ENCODE measurements at places on chromosomes 7 and 10.
A peak's percentile ranks its signal among the peaks of the same experiment; 100 is the strongest.

GRCh38 chr7:34497153-34497777 is 160.8 kb upstream of the NPSR1 start:
- no peak for DNase-seq

DNA sequence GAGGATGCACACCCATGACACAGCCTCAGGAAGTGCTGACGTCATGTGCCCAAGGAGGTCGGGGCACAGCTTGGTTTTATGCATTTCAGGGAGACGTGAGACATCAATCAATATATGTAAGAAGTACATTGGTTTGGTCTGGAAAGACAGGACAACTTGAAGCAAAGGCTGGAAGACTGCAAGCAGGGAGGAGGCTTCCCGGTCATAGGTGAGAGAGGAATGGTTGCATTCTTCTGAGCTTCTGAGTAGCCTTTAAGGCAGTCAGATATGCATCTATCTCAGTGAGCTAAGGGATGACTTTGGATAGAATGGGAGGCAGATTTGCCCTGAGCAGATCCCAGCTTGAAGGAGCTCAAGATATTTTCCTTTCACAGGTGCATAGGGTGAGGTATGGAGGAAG is 349.5 kb downstream of the TYW1 start:
- DNase-seq: no peak

DNA sequence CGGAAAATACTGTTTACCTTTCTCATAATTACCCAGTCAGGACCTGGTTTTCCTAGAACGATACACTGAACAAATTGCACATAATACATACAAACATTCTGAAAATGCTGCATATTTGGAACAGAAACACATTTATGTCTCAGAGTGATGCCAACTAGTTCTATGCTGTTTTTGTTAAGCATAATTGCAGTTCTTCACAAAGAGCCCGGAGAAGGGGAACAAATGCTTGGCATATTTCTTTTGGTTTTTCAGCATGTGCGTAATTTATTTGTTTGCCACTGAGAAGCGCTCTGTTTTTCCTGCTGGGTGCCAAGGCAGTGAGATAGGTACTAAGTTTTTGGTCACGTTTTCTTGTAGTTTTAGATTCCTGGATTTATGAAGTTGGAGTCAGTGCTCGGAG is 181.0 kb upstream of the MDFIC start:
- DNase-seq: no peak

DNA sequence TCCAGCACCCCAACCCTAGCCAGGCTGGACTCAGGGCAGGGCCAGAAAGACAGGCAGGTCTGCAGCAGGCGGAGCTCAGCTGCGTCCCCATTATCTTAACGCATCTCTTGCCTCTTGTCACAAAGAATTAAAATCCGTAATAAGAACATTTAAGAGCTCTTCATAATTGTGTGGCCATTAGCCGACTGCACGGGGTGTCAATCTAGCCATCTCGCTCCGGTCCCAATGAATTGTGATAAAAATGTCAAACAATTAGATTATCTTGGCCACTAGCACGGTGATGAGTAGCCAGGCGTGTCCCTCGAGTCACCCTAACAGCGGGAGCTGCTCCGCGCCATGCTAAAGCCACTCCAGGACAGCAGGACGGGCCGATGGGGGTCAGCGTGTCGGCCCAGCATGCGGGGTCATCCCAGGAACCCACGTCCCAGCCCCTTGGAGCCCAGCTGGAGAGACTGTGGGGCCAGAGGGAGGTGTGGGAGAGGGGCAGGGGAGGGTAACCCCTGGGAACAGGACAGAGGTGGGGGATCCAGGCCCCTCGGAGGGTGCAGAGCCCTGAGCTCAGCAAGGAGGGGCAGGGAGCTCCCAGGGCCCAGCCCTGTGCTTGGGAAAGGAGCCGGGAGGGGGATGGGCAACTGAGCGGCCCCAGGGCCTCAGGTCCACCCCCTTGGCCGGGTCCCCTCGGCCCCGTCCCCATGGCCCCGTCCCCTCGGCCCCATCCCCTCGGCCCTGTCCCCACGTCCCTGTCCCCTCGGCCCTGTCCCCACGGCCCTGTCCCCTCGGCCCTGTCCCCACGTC is 17.7 kb upstream of the NKX6-2 start:
- no peak for DNase-seq

DNA sequence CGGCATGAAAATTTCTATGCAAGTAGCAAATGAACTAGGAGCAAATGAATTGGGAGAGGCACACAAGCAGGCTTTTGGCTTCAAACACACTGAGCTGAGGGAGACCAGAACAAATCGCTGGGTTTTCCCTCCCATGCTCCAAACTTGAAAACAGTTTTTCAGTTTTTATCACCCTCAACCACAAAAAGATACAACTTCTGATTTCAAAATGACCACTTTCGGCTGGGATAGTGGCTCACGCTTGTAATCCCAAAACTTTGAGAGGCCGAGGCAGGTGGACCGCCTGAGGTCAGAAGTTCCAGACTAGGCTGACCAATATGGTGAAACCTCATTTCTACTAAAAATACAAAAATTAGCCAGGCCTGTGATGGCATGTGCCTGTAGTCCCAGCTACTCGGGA is 9.0 kb upstream of the CHUK start:
- peak; percentile 38 for DNase-seq

DNA sequence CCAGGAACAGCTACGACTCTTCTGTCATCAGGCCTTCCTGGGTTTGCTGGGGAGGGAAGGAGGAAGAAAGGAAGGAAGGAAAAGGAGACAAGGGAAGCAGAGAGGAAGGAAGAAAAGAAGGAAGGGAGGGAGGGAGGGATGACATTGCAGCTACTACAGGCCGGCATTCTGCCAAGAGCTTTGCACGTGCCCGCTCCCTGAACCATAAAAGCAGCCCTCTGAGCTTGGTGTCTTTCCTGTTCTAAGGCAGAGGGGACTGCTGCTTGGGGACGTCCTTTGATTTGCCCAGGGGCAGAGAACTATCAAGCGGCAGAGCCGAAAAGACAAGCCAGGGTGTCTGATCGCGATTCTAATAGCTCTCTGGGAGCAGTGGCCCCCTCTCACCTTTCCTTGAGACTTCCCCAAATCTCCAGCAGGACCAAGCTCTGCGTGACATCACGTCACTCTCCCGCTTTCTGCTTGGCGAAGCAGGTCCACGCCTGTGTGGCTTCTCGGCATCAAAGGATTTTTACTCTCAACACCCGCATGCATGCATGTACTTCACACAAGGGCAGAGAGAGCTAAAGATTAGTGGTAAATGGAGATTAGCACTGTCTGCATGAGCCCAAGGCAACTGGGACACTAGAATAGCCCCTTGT is 167.8 kb upstream of the AUTS2 start:
- no peak for DNase-seq

GRCh38 chr10:3897156-3897555 is 112.1 kb upstream of the KLF6 start:
- DNase-seq: no peak

DNA sequence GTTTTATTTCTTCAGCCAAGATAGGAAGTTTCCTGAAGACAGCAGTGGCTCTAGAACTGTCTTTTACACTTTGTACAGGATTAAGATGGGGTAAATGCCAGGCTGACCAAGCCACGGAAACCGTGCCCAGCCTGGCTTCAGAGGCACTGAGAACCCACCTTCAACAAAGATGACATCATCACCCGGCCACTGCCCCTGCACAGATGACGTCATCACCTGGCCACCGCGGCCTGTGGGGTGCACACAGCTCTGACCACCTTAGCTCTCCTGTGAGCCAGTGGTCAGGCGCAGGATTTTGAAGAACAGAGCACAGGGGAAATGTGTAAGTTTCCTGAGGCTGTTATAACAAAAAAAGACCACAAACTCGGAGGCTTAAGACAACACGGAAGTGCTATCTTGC is 486.4 kb upstream of the MKI67 start:
- no peak for DNase-seq

DNA sequence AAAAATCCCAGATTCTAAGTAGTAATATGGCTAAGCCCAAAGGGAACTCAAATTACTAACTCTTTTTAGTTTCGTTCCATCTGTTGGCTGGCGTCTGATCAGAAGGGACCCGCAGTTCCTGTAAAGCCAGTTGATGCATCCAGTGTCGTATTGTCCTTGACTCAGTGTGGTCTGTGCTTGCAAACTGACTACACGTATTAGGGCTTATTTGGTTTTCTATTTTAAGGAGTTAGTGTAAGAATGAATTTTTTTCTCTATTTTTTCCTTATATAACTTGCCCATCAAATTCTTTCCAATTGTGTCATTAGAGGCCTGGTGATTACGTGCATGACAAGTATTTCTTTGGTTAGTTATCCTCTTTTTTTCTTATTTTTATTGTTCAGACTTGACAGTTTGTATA is 9.7 kb downstream of the ABCA13 start:
- no peak for DNase-seq

DNA sequence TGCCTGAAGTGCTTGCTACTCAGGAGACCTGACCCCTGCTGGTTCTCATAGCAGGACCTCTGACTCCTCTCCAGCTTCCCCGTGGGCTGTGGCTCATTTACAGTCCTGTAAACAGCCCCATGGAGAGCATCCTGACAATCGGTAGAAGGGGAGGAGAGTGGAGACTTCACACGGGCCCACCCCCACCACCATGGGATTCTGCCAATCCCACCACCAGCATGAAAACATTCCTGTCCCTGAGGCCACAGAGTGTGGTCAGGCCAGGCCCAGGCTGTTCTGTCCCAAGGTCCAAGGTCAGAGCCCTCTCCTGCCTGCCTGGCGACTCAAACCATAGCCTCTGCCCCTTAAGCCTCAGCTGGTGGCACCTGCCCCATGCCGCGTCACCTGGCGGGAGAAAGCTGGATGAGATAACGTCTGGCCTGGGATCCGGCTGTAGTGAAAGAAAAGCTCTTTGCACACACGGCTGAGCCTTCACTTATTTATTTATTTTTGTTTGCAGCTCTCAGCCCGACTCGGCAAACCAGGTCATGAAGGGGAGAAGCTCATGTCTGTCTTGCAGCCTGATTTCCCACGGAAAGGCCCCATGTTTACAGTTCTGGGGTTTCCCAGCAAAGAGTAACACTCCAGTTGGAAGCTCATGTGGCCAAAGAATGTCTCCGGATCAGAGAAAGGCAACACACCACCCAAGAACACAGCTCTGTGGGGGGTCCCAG is 293.6 kb upstream of the ZMIZ1 start:
- no peak for DNase-seq

GRCh38 chr7:1539882-1540775 is 9.6 kb downstream of the MAFK start:
- no peak for DNase-seq

DNA sequence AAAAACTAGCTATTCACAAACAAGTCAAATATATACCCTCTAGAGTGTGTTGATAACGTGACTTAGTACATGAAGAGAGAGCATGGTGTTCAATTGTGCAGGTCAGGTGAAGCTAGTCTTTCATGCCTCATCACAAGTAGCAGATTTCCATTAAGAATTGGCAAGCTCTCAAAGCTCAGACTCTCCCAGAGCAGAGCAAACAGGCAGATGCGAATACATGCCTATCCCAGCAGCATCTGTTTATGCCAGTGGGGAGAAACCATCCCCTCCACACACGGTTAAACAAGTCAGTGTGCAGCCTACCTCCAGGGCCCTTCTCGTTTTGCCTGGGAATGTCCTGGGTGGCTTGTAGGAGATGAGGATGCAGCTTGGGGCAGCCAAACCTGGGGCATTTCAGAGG is 532.5 kb upstream of the C7orf33 start:
- no peak for DNase-seq

- DNase-seq: no peak
These were observed 6.6 kb downstream of the PDIA4 start for GRCh38 chr7:149021725-149022062.

DNA sequence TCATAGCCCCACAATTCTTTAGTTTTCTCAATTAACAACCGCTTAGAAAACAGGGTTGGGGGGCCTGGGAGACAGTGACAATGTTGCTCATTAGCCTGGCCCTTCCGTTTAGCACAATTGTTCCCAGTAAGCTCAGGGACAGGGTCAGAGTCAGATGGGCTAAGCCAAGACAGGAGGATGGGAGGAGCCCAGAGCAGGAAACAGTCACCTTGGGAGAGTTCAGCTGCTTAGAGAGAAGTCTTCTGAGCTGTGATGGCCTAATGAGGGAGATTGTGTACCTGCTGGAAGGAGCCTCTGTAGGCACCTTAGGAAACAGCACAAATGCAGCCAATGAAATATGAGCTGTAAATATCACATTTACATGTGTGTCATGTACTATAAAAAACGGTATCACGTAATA is 35.9 kb downstream of the SVOPL start:
- DNase-seq: no peak

DNA sequence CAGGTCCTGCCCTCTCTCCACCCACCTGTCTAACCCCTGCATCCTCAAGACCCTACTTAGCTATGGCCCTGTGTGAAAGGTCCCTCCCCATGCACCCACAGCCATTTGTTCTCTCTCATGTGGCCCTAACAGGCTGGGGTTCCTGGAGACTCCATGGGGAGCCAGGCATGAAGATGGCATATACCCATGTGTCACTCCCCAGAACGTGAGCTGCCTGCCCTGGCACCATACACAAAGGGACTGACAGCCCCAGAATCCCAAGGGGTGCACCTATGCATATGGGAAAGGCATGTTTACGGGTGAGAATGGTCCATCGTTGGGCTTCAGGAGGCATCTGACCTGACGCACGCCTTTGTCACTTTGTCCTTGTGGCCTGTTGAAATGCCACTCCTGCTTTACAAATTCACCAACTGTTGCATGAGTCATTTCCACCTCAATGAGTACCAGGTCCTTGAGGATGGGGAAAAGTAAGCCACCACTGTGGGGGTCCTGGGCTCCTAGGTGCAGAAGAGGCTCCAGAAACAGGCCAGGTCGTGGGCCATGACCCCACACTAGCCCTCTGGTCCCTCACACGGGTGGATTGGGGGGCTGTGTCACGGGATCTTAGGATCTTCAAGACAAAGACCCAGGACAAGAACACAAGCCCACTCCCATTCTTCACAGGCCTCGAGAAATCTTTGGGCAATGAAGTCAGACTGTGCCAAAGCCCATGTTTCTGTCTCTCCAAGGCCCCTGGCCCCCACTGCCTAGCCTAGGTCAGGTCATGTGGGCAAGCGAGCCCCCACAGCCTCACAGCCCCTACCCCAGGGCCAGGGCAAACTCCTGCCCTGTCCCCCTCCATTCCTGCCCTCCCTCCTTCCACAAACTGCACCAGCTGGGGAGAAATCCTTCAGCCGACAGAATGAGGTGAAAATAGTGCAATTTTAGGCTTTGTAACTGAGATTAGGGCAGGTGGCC is 8.6 kb downstream of the GPRIN2 start:
- DNase-seq: no peak

DNA sequence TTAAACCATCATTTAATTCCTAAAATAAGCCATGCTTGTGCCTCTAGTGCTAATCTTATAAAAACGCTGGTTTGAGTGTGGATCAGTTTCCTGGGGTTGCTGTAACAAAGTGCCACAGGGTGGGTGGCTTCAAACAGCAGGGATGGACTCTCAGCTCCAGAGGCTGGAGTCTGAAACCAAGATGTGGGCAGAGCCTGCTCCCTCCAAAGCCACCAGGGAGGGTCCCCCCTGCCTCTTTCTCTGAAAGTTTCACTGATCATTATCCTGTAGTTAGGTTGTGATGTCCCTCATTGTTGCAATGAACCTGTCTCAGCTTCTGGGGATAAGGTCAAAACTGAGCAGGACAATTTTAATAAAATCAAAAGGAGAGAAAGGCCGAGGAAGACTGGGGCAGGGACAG is 251.9 kb upstream of the TCERG1L start:
- no peak for DNase-seq

All from GM13976 (cell line).